ENCODE measurements at places on chromosomes 3 and 15.

DNA sequence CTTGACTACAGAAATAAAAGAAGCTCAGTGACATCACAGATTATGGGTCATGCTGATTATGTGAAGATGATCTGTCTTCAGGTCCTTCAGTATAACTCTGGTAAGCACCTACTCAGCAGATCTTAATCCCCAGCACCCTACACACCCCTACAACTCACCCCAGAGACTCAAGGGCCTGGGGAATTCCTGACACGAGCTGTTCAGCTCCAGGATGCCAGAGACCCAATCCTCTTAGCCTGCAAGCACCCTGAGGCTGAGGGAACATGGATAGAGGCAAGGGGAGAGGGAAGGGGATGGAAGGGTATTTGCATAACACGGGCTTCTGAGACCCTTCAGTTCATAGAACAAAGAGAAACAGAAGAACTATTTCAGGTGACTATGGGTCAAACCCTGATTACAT is 13.0 kb downstream of the GLB1 start:
- DNase-seq: no peak

DNA sequence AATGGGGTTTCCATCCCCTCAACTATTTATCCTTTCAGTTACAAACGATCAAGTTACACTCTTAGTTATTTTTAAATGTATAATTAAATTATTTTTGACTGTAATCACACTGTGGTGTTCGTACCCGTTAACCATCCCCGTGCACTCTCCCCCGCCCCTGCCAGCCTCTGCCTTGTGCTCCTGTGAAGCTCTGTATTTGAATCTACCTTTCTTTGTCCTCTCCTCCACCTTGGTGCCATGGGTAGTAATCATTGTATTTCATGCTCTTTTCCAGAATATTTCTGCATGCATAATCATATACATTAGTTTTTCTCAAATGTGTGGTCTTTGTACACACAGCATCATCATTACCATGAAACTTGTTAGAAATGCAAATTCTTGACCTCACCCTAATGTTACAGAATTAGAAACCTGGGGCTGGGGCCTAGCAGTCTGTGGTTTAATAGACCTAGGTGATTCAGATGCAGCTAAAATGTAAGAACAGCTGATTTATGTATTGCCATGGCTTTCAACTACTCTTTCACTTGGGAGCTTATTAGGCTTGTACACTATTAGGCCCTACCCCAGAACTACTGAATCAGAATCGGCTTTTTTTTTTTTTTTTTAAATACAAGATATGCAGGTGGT is 91.5 kb downstream of the STT3B start:
- no peak for DNase-seq

DNA sequence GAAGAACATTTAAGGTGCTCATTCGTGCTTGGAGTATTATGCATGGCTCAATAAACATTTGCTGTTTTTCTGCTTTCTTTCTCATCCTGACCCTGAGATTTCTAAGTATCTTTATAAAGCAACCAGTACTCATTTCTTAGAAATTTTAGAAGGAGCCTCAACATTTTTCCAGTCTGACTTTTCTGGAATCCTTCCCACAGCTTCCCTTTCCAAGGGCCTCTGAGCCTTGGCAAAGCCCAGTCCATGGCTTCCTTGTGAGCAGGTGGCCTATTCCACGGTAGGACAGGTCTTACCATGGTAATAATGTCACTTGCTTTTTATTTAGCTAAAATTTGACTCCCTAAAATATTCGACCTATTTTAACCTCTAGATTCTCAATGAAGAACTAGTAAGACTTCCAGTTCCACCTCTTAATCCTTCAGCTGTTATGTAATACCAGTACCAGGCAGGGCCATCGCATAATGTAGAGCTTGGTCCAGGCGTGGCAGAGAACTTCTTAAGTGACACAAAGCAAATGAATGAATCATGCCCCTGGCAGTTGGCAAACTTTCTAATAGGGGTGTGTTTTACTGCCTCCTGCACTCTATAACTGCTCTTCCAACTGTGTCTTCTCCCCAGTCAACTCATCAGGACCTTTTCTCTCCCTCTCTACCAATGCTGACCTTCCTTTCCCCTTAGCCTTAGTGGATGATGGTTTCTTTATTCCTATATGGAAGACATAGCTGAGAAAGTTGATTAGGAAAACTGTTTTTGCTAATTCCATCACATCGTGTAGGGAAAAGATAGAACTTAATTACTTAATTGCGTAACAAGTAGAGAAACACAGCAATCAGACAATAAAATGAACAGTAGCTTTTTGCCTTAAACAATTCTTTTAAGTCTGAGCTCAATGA is 894 bp upstream of the TM4SF4 start:
- no peak for DNase-seq

DNA sequence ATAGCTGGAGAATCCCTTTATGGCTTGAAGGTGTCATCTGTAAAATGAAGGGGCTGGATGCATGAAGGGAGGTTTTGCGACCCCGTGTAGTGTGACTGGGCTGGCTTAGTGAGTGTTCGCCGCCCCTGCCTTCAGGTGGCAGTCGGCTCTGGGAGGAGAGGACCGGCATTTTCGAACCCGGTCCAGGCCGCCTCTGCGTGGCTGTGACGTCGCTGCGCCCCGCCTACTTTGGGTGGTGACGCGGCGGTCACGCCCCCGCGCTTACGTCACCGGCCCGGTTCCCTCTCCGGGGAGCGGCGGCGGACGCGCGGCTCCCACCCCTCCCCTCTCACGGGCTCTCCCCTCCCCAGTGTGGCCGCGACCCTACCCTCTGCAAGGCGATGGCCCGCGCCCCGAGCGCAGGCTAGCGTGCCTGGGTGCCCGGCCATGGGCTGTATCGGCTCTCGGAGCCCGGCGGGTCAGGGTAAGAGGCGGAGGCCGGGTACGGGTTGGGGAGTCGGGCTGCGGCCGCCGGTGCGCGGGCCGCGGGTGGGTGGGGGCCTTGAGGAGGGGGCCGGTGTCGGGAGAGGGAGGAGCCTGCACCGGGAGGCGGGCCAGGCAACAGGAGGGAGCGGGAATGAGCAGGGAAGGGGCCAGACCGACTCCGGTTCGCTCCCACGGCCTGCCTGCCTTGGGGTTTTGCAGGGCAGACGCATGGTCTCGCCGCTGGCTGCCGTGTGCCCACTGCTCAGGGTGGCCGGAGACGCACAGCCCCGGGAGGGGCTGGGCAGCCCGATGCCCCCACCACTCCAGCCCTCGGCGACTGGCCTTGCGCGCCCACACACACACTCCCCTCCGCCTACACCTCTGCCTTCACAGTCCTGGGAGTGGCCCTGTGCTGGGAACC is 1.5 kb upstream of the FAM131A start:
- peak; percentile 91 for DNase-seq

- no peak for DNase-seq
Observed at GRCh38 chr15:72281713-72282112, 9.4 kb upstream of the PARP6 start.

- DNase-seq: no peak
Observed at GRCh38 chr3:36893137-36893557, 51.7 kb downstream of the TRANK1 start.

- no peak for DNase-seq
Observed at GRCh38 chr15:75739791-75740190, 27.1 kb upstream of the CSPG4 start.

- DNase-seq: no peak
Observed at GRCh38 chr3:127373441-127374085, 85.7 kb upstream of the PRR20G start.

DNA sequence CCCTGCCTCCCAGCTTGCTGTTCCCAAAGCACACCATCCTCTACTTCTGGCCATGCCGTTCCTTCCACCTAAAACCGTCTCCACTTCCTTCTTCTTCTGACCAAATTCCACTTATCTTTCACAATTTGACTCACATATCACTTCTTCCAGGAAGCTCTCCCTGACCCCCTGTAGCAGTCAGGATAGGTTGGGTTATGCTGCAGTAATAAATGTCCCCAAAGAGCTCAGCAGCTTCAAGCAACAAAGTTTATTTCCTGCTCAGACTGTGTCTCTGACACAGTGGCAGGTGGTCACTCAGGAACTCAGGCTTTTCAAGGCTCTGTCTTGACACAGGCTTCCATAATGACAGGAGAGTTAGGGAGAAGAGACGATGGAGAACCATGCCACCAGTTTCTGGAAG is 27.4 kb downstream of the SLC6A11 start:
- DNase-seq: no peak

GRCh38 chr3:28050885-28051284 is 190.5 kb upstream of the CMC1 start:
- no peak for DNase-seq

DNA sequence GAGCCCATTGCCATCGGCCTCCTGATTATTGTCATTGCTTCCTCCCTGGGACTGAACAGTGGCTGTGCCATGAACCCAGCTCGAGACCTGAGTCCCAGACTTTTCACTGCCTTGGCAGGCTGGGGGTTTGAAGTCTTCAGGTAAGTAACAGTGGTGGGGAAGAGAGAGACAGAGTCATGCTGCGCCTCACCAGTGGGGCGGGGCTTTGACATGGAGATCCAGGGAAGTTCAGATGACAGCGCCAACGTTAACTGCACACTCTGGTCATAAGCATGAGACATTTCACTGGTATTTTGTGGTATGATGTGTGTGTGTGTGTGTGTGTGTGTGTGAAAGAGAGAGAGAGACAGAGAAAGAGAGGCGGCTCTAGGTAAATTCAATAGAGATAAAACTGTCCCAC is 41.0 kb downstream of the AQP9 start:
- DNase-seq: no peak

GRCh38 chr15:101461097-101461496 is 28.4 kb downstream of the PCSK6 start:
- no peak for DNase-seq

DNA sequence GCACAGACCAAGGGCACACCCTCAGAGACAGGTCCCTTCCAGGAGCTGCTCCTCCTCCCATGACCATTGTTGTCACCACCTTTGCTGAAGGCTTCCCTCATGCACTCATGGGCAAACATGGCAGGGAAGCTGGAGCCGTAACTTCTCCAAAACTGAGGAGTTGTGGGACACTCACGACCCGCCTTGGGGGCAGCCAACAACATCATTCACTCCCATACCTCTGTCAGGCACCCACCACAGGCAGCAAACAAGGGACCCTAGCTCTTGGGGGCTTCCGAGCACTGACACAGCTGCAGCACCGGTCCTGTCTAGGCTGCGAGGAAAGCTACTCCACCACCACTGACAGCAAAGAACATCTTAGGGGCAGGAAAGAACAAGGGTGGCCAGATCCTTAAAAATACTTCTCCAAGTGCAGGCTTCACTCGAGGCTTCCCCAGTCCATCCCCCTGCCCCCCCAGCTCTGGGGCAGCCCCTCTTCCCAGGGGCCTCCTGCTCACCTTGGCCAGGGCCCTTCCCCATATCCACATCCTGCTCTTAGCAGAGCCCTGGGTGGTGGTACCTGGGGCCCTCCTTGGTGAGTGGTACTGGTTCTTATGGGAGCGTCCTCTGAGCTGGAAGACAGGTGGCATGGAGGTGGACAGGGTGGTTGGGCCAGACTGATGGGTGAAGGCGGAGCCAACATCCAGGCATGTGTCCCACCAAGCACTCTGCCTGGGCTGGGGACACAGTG is 28.0 kb upstream of the DUSP7 start:
- DNase-seq: no peak

GRCh38 chr15:35958975-35959374 is 413.0 kb upstream of the DPH6 start:
- DNase-seq: no peak

DNA sequence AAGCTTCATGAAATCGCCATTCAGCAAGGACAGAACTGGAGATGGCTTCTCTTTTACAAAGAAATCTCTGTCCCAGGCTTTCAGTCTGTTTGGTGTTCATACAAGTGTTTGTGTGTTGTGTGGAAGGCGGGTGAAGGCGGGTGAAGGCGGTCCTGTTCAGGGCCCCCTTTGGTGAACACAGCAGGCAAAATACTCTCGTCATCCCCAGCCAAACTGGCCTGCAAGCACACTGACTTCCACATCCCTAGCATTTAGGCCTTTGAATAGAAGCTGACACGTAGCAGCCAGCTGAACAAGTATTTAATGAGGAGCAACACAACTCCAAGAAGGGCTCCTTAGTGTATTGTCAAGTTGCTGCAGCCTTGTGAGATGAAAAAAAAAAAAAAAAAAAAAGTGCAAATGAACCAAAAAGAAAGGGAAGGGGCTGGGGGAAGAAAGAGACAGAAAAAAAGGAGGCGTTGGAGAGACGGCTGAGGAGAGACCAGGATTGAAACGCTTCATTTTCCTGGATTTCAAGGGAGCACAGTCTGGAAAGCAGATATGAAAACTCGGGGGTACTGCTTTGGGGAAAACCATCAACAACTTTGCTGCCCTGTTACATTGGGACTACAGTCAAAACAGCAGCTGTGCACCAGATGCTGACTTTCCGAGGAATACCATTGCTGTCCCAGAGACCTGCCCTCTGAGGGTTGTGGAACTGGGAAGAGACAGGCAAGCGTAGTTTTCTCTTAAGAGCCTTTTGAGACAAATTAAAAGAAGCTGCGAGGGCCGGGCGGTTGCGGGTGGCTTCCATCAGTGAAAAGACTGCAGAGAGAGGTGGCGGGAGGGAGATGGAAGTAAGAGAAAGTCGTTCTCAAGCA is 74.6 kb downstream of the TGFBR2 start:
- DNase-seq: no peak

- no peak for DNase-seq
Observed at GRCh38 chr3:184233127-184233843, 3.9 kb downstream of the VWA5B2 start.

DNA sequence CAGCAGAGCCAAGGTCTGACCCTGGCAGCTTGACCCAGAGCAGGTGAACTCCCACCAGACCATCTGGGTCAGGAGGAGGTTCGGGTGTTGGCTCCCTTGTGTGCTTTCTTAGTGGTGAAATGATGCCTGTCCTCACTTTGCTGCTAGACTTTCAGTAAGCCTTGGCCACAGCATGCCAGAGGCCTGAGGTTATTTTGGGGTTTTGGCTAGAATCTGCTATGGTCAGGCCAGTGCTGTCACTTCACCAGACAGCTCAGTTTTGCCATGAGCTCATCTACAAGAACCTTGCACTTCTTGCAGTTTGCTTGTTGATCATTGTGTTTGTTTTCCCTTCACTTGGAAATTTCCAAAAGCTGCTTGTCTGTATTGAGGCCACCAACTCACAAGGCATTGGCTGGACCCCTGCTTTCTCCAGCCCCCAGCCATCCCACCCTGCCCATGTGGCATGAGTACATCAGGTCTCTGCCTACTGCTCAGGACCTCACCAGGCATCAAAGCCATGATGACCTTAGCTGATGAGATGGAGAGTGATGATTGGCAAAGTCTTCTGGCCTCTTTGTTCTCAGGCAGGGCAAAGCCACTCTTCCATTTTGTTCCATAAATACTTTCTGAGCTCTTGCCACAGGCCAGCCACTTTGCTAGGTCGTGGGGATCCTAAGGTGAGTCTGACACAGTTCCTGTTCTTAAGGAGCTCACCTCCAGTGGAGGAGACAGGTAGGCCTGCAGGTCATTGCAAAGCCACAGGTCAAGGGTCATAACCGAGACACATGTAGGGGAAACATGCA is 122.6 kb downstream of the ARNT2 start:
- no peak for DNase-seq

DNA sequence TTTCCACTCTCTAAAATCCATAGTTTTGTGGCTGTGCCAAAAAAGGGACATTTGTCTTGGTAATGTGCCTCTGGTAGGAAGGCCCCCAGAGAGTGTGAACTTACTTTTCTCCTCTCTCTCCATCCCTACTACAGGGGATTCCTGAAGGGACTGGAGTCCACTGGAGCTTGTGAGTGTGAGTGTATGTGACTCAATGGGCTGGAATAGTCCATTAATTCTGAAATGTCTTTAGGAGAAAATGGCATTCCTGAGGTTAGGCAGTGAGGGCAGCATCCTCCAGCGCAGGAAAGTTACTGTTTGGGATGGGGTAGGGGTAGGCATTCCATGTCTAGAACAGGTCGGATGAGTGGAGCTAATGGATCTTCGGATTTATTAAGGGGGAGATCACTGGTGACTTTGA is 59.8 kb upstream of the CACNA2D3 start:
- no peak for DNase-seq
